T-cell (primary cell): ENCODE measurements at places on chromosomes 4 and X. TPM values are rescaled to one million over a fixed set of nuclear protein-coding genes. Genes with fewer than 3 reads are reported as not detected.

- no peaks in the 10 kb centered on the region for H3K4me1 ChIP-seq
- H3K27ac ChIP-seq: no peak overlapping the region
- H3K36me3 ChIP-seq: no peaks in the 10 kb centered on the region
- peaks cover 4% of the 10 kb centered on the region for H3K27me3 ChIP-seq
Observed at GRCh38 chr4:122065915-122066314, 86.2 kb upstream of the BLTP1 start.

DNA sequence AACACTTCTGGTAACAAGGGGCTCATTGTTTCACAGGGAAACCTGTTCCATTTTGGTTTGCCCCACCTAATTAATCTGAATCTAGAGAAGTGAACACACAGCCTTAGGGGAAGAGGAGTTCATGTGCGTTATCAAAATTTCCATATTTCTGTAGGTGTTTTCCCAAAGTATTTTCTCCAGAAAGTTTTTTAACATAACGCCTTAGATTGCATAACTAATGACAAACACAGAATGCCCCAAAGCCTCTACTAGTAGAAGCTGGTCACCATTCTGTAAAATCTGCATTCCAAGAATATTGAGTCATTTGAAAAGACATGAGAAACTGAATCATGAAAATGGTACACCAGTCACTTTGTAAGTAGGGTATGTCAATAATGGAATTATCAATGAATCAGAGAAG, 41.1 kb downstream of the IL13RA2 start:
- no peak overlapping the region for H3K27ac ChIP-seq

DNA sequence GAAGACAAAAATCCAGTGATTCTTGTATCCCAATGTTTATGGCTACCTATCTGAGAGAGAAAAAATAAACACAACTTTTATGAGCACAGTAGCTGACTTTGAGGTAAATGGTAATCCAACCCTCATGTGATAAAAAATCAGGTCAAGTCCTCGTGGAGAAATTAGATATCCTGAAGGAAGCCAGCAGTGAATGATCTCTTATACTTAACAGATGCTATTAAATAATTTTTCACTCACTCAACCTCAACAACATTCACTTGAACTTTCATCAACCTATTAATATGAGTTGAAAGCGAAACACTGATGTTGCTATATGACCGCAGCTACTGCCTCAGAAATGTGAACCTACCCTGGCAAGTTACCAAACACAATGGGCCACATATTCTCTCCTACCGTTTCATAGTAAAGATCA, 105.4 kb downstream of the GPC3 start:
- H3K4me1 ChIP-seq: no peaks in the 10 kb centered on the region
- H3K27me3 ChIP-seq: no peaks in the 10 kb centered on the region
- H3K27ac ChIP-seq: no peak overlapping the region
- DNase-seq: no peak
- H3K36me3 ChIP-seq: no peaks in the 10 kb centered on the region
- H3K4me3 ChIP-seq: no peak overlapping the region

The NSG1 gene
- total RNA-seq: 20.7 TPM

GRCh38 chr4:15947684-15948083, 9.1 kb upstream of the FGFBP1 start:
- no peaks in the 10 kb centered on the region for H3K4me1 ChIP-seq
- no peak overlapping the region for H3K27ac ChIP-seq
- no peaks in the 10 kb centered on the region for H3K27me3 ChIP-seq
- no peak overlapping the region for H3K4me3 ChIP-seq
- no peak for DNase-seq
- H3K36me3 ChIP-seq: no peaks in the 10 kb centered on the region

- no peak for DNase-seq
- no peaks in the 10 kb centered on the region for H3K36me3 ChIP-seq
- H3K27me3 ChIP-seq: no peaks in the 10 kb centered on the region
- H3K4me1 ChIP-seq: no peaks in the 10 kb centered on the region
- H3K4me3 ChIP-seq: no peak overlapping the region
Observed at GRCh38 chr4:16682975-16683374, 215.5 kb downstream of the LDB2 start.

DNA sequence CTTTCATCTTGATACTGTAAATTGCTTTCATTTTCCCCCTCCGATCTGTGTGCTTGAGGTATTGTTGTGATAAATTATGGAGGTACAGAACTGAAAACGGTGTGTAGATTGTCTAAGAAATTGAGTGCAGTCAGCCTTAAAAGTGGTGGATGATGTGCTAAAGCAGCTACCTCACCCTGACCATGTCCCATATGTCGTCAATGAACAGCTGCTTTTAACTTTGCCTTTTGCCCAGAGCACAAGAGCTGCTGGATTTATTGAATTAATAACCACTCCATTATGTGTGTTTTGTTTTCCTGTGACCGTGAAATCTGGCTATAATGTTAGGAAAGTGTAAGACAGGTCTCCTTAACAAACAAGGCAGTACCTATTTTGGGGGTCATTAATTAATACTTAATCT, 581.9 kb upstream of the PITX2 start:
- no peak overlapping the region for H3K27ac ChIP-seq
- no peak for DNase-seq
- no peaks in the 10 kb centered on the region for H3K4me1 ChIP-seq
- H3K4me3 ChIP-seq: no peak overlapping the region
- no peaks in the 10 kb centered on the region for H3K36me3 ChIP-seq

The MCF2 gene
- 1.1 TPM for total RNA-seq

DNA sequence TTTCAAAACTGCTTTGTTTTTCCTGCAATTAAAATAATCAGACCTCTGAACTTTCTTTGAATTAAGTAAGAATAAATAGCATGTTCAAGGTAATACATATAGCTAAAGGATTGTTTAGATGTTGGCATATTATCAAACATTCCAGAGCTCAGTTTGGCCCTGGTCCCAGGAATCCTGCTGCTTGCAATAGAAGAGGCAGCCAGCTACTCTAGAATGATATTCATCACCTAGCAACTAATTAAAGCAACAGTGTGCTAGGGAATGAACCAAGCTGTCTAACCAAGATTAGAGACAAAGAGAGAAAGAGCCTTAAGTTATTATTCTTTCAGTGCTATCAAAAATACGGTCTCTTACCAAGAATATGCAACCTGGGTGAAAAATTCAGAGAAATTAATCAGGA, 460.9 kb downstream of the GABRG1 start:
- no peak for DNase-seq
- no peaks in the 10 kb centered on the region for H3K27me3 ChIP-seq
- no peaks in the 10 kb centered on the region for H3K4me1 ChIP-seq
- no peak overlapping the region for H3K27ac ChIP-seq
- no peaks in the 10 kb centered on the region for H3K36me3 ChIP-seq
- H3K4me3 ChIP-seq: no peak overlapping the region

The QRFPR gene
- not detected for total RNA-seq

The FAM53A gene
- 3.0 TPM for total RNA-seq

GRCh38 chr4:101958547-101958946, 168.0 kb downstream of the BANK1 start:
- H3K27me3 ChIP-seq: no peaks in the 10 kb centered on the region
- no peak for DNase-seq
- H3K4me3 ChIP-seq: no peak overlapping the region
- no peaks in the 10 kb centered on the region for H3K4me1 ChIP-seq
- no peak overlapping the region for H3K27ac ChIP-seq
- no peaks in the 10 kb centered on the region for H3K36me3 ChIP-seq

DNA sequence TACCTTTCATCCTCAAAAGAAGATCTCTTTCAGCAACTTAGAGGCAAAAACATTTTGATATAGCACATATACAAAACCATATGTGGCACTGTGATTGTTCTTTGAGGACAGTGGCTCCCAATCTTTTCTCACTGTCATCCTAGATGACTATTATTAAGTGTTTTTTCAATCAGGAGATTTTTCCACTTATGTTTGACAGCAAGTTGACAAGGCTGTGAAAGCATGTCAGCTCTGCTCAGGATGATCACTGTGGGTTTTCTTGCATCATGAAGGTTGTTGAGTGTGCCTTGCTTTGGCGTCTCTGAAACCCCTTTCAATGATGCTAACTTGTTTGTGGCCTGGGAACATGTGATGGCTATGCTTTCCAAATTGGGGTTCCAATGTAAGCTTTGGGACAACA, 20.2 kb upstream of the NSUN7 start:
- DNase-seq: no peak
- H3K4me3 ChIP-seq: no peak overlapping the region
- no peaks in the 10 kb centered on the region for H3K27me3 ChIP-seq
- H3K27ac ChIP-seq: no peak overlapping the region

The STK32B gene
- 0.15 TPM for total RNA-seq

- no peaks in the 10 kb centered on the region for H3K27me3 ChIP-seq
- H3K27ac ChIP-seq: no peak overlapping the region
- H3K4me3 ChIP-seq: no peak overlapping the region
- no peaks in the 10 kb centered on the region for H3K4me1 ChIP-seq
Observed at GRCh38 chrX:36847496-36847895, 160.7 kb upstream of the FAM47C start.

The HS3ST1 gene
- not detected for total RNA-seq

DNA sequence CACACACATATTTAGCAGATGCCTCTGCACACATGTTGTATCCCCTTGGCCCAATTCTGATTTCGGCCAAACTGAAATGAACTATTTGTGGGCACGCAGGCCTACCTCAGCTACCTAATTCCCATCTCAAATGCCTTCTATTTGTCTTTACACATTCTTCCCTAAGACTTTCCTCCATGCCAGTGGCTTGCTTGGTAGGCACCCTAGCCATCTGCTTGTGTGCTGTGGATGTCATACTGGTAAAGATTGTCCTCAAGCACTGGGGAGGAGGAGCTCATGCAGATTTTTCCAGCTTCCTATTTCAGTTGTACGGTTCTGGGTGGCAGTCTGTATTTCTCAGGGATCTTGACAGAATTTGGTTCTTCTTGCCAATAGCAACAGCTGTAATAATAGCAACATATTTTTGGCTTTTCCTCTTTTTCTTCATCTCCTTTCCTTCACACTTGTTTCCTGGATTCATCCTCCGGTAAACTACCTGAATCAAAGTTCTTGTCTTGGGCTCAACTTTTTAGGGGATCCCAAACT, 514.3 kb downstream of the ADGRL3 start:
- H3K4me3 ChIP-seq: no peak overlapping the region
- H3K4me1 ChIP-seq: no peaks in the 10 kb centered on the region
- H3K27ac ChIP-seq: no peak overlapping the region

The EMCN gene
- total RNA-seq: not detected

DNA sequence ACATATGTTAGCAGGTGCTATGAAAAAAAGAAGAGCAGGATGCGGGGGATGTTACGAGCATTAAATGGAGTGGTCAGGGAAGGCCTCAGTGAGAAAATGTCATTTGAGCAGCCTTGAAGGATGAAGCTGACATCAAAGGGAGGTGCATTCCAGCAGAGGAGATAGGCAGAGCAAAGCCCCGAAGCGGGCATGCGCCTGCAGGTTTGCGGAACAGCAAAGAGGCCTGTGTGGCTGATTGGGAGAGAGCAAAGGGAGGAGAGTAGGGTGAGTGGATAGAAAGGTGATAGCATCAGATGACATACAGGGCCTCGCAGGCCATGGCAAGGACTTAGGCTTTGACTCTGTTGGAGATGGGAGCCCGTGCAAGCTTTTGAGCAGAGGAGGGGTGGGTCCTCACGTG, 95.4 kb upstream of the GPR50 start:
- H3K4me1 ChIP-seq: peaks cover 8% of the 10 kb centered on the region
- no peak overlapping the region for H3K4me3 ChIP-seq
- no peak overlapping the region for H3K27ac ChIP-seq
- no peak for DNase-seq

DNA sequence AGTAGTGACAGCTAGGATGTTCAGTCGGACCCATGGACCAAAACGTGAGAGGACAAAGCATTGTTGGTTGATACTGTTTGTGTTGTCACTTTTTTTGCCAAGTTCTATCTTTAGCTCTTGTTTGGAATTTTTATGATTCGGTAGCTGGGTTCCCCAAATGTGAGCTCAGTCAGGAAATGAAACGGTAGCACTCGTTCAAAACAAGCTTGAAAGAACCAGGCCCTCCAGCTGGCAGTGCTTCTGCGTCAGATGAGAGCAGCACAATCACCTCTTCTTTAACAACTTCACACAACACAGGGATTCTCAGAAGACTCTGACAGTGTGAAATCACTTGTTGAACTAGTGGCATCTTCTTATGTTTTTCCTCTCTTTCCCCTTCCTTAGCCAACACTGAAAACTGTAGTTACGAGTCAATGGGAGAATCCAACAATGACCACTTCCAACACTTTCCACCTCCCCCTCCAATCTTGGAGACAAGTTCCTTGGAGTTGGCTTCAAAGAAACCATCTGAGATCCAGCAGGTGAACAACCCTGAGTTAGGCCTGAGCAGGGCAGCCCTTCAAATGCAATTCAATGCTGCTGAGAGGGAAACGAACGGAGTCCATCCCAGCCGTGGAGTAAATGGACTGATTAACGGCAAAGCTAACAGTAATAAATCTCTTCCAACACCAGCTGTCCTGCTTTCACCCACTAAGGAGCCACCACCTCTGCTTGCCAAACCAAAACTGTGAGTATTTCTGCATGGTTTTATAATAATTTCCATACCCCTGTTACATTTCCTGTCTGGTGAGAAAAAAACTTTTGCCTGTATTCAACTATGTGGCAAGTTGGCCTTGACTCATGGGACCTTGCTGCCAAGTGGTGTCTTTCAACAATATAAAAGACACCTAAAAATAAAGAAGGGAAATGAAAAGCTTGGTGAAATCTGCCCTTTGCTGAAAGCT, 214.6 kb downstream of the PALLD start:
- H3K36me3 ChIP-seq: no peaks in the 10 kb centered on the region
- no peak for DNase-seq
- H3K4me3 ChIP-seq: no peak overlapping the region
- no peak overlapping the region for H3K27ac ChIP-seq

The AFF2 gene
- 4.1 TPM for total RNA-seq

The FAM47A gene
- total RNA-seq: not detected

GRCh38 chr4:176875446-176875930, 82.8 kb upstream of the VEGFC start:
- no peaks in the 10 kb centered on the region for H3K4me1 ChIP-seq
- H3K27me3 ChIP-seq: no peaks in the 10 kb centered on the region
- no peaks in the 10 kb centered on the region for H3K36me3 ChIP-seq

The UGT2B15 gene
- total RNA-seq: not detected
